NCI-H1930 (cell line): ENCODE measurements at places on chromosomes 5 and 9.

GRCh38 chr9:30584559-30584958 lies 1799.9 kb upstream of the ACO1 start:
- DNase-seq: no peak

- DNase-seq: no peak
Observed at GRCh38 chr9:125812403-125812802, 65.2 kb downstream of the PBX3 start.

DNA sequence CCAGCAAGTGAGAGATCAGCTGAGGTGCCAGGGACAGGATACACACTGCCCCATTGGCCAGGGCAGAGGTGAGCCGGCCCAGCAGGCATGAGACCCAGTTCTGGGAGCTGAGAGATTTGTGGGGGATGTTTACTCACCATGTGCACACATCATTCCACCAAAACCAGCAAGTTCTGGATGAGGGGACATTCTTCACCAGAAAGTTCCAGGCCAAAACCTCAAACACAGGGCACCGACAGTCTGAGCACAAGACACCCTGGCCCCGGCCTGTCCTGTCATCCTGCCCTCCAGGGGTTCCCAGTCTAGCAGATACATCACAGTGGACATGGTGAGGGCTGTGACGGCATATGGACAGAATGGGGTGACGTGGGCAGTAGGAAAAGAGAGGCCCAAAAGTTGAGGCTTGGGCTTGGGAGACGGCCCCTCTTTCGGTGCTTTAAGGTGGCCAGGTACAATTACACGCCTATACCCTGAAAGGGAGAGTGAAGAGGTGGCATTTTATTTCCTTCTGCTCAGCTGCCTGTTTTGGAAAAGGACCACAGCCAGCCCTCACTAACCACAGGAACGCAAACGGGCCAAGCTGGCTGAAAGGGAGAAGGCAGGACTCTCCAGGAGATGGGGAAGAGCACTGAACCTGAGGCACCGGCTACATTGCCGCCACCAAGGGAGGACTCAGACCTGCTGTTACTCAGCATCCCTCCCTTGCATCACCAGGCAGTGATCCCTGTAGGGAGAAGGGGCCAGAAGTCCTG lies 64.0 kb downstream of the SHB start:
- DNase-seq: no peak

DNA sequence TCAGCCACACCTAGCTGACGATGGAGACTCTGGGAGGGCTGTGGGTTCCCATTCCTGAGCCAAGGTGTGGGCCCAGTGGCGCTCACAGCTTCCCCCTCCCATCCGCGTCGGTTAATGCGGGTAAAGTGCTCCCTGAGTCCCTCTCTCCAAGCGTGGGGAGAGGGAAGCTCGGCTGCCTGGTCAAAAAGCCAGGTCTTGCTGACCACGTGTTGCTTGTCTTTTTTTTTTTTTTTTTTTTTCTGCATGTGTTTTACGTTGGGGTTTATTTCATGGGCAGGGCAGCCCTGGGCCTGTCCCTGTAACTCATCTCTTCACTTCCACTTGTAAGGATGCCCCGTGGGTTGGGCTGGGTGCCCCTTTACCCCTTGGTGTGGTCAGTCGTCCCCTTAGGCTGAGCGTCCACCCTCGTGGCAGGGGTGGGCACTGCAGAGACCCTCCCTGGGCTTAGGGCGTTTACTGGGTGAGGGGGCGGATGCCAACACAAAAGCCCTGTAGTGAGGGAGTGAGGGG lies 11.9 kb downstream of the NKD2 start:
- no peak for DNase-seq

DNA sequence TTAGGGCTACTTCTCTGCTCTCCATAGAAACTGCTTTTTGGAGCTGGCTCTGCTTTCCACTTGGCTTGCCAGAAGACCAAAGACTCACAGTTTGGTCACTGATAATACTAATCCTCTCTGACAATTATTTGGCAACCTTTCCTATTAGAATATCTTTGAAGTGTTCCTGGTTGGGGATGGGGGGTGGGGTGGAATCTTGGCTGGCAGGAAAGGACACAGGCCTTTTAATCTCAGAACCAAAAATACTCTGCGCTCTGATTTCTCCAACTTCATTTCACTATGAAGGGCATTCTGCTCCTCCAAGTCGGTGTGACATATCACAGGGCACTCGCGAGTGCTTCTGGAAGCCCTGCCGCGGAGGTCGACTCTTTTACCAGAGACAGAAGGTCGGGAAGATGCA lies 1329.0 kb upstream of the WWC1 start:
- no peak for DNase-seq

GRCh38 chr9:20636888-20637440 lies 14.7 kb upstream of the MLLT3 start:
- no peak for DNase-seq

GRCh38 chr9:93098236-93098946 lies 2.4 kb downstream of the CARD19 start:
- DNase-seq: no peak

DNA sequence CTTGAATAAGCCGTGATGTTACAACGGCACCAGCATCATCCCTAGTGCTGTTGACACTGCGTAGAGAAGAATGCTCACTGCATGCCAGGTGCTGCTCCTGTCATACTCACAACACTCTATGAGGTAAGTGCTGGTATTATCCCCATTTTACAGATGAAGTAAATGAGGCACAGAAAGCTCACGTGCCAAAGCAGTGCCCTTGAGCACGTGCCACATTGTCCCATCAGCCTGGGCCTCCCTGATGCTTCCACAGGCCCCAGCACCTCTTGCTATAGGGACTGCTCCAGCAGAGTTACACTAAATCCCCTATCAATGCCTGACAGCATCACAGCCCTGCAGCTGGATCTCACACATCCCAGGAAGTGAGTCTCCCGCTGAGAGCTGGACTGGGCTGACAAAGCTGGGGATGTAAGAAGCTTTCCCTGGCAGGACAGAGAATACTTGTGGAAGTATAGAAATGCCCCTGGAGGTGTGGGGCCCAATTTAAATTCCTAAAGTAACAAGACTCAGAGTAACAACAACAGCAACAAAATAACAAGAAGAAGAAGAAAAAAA lies 216.1 kb downstream of the FSTL4 start:
- no peak for DNase-seq

GRCh38 chr9:28502189-28502588 lies 928.9 kb upstream of the C9orf72 start:
- no peak for DNase-seq

- DNase-seq: no peak
Observed at GRCh38 chr9:6843742-6844141, 86.0 kb downstream of the KDM4C start.

GRCh38 chr5:14574891-14575508 lies 6.6 kb upstream of the OTULINL start:
- no peak for DNase-seq

DNA sequence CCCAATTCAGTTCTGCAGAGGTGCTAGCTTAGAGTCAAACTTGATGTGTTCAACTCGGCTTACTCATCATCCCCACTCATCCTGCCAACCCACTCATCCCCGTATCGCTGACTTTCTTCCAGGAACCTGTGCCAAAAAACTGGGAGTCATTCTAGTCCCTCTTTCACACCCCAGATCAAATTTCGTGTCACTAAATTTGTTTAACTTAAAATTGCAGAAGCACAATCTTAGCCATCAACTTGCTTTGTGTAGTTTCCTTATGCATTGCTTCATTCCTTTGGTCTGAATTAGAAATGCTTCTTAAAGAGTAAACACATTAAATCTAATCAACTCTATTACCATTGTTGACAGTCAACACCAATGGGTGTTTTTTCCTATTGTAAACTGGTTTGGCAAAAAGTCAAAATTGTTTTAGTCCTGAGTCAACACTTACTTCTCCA lies 162.4 kb downstream of the TTC39B start:
- DNase-seq: peak; percentile 43

DNA sequence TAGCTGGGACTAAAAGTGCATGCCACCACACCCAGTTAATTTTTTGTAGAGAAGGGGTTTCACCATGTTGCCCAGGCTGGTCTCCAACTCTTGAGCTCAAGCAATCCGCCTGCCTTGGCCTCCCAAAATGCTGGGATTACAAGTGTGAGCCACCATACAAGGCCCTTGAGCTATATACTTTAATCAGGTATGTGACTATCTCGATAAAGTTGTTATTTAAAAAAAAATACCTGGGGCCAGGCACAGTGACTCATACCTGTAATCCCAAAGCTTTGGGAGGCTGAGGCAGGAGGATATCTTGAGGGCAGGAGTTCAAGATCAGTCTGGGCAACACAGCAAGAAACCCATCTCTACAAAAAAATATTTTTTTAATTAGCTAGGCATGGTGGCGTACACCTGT lies 19.2 kb downstream of the RNF145 start:
- no peak for DNase-seq
